ENCODE measurements at places on chromosomes 5 and 9.

DNA sequence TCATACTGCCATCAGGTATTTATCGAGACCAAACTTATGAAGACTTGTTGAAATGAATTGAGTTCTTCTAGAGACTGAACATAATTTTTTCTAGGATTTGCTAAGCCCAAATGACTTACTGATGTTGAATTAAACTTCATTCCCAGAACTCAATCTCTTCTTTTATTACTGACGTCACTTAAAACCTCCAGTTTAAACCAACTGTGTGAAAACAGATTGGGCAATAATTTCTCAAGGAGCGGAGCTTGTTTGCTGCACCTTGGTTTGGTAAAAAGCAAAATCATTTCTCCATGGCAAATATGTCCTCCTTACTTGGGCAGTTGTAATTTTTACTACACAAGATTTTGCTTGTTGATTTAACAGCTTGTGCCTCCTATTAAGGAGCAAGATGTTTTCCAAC, 37.4 kb downstream of the CFAP90 start:
- DNase-seq = no peak

GRCh38 chr5:24644761-24645160, at the start of gene CDH10:
Gene CDH10 (minus strand): TSS chr5:24644978. CDS start chr5:24593490, 51,488 bp downstream.
- DNase-seq = peak; percentile 72

- no peak for DNase-seq
These were observed 1627.7 kb upstream of the CDH9 start for GRCh38 chr5:28666110-28666509.

GRCh38 chr5:59501316-59501715, 392.2 kb downstream of the PDE4D start:
- DNase-seq = no peak

DNA sequence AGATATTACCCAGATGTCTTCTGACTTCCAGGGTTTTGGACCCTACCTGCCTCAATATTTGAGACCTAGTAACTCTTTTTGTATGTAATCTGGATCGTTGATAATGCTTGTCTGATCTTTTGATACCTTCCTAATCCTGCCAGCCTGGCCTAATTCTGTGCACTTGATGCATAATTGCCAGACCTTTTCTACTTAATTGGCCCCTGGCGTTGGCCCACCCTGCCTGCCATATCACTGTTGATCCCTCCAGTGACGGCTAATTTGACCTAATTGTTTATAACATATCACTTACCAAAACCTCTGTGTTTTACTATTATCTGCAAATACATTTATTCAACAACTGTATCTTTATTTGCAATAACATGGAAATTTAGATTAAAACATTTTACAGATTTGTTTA, 49.0 kb downstream of the SLC44A1 start:
- DNase-seq = no peak

DNA sequence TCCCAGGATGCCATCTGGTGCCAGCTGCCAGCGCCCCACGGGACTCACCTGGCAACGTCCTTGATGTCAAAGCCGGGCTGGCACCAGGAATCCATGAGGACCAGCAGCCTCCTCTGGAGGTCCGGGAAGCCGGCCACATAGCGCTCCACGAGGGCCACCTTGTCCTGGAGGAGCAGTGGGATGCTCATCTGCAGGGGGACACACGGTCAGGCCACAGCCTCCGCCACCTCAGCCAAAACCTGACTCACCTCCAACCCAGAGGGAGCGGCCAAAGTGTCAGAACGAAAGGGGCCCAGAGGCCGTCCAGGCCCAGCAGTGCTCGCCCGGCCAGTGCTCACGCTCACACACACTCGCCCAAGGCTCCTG, 56.5 kb downstream of the EXD3 start:
- DNase-seq = no peak

DNA sequence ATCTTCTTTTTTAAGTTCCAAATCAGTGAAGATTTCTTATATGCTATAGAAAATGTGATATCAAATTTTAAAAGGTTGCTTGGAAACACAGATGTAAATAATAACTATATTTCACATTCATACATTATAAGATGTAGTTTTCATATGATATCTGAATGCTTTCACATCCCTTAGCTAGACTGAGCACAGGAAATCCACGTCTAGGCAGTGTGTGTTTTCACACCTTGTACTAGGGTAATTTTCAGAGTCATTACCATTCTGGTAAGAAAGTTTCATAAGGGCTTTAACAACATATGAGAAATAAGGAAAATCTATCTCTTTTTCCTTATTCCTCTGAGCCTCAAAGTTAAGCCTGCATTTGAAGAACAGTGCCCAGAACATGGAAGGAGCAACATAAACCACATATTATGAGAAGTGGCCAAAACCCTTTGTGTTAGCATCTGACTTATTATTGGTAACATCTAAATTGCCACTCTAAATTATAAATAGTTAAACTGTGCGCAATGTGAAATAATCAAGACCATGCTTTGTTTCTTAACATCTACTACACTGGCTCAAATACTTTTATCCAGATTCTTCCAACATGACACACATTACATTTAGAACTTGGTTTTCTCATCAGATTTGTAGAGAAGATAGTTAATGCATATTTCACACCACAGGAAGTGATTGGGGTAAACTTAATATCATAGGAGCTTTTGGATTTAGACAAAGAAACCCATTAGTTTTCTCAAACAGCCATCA, 113.3 kb downstream of the PPP2R2B start:
- no peak for DNase-seq

DNA sequence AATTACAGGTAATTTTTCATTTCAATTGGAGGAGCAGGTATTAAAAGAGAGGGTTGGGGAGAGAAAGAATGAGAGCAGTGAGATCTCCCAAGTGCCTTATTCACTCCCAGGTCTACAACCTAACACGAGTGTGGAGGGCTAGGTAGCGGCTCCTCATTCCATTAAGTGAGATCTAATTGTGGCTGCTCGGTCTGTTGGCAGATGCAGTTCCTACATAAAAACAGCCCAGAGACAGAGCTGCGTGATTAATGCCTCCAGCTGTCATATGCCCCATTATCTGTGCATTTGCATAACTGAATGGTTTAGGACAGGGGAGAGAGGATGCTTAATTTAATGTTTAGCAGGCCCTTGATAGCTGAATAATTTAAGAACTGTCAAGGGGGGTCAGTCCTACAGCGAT, 100.5 kb downstream of the PSAT1 start:
- DNase-seq = no peak

DNA sequence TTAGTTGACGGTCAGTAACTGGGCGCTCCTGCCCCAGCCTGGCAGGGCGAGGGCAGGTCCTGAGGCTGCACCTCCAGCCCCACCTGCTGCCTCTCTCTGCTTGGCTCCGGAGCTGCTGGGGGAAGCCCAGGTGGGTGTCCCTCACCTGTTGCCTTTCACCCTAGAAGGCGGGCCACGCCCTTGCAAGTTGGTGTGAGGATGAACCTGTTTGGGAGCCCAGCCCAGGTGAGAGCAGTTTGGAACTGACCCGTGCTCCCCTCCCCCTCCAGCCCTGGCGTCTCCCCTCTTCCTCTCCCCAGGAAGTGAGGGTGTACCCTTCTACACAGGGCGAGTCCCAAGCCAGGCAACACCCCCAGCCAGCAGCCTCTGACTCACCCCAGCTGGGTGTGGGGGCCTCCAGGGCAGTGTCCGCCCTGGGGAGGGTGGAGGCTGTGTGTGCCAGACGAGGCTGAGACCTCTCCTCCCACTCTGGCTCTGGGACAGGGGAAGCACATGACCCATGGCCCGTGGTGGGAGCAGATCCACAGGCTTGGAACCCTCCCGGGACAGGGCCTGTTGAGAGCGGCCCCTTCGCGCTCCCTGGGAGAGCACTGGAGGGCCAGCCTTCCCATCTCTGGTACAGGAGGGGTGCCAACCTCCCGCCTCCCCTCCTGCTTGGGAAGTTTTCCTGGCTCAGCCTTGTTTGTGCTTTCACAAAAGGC, 10.4 kb downstream of the LRRC8A start:
- DNase-seq = no peak

DNA sequence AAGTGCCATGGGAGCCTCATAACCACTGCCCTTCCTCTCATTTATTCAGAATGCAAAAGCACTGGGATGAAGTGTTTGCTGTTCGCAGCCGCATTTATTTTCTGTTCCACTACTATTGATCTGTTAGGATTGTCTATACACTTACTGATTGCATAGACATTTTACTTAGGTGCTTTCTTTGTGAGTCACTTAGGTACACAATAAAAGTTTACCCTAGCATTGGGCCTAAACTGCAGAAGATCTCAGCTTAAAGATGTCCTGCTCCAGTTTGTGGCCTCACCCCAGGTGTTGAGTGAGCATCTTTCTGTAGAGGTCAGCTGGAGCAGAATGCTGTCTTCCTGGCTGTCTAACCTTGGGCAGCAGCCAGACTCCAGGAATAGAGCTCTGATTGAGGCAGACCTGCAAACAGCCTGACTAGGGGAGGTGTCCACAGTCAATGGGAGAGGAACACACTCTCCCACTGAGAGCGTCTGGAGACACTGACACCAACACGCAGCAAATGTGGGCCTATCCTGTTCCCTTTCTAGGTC, 54.0 kb downstream of the GPR21 start:
- no peak for DNase-seq

GRCh38 chr5:15008476-15008875, 136.9 kb upstream of the ANKH start:
- no peak for DNase-seq

DNA sequence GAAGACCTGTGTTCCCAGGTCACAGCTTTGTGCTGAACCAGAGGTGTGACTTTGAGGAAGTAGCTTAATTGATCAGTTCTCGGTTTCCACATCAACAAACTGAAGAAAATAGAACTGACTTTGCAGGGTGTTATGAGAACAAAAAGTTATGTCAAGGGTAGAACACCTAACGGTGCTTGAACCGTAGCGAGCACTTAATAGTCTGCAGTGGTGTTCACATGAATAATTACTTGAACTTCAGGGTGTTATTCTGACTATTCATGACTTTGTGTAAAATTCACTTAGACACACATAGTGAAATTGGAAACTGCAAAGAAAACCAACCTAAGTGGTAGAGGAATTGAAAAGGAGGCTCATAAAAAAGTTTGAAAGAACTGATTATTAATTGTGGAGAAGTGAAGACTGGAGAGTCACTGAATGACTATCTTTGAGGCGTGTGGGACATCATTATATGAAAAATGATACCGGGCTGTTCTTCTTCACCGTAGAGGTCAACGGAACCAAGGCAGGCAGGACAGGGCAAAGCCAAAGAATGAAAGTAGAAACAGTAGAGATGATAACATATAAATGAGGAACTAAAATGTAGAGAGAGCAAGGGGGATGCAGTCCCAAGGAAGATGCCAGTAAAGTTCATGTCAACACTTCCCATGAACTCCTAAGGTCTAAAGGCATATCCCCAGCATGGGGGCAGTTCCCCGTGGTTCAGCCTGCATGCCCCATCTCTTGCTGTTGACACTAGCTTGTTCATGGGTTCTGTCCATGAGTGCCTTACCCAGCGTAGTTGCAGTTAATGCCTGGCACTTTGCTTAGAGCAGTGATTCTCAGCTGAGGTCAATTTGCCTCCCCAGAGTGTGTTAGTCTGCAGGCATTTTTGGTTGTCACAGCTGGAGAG, 118.7 kb downstream of the ZNF462 start:
- no peak for DNase-seq

DNA sequence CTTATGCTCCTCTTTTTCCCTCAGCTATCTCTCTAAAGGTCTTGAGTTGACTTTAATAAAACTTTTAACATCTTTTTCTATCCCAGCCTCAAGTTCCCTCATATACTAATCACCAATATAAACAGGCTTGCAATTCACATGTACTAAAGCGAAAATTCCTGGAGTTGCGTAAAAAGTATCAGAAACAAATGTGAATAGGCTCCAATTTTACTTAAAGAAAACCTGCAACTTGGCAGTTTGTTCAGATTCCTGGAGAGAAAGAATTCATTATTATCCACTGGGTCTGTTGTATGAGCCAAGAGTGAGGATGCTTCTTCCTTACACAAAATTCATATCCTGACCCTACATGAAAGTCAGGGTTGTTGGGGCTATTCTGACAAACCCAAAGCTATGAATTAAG, 384.2 kb downstream of the DTWD2 start:
- no peak for DNase-seq

DNA sequence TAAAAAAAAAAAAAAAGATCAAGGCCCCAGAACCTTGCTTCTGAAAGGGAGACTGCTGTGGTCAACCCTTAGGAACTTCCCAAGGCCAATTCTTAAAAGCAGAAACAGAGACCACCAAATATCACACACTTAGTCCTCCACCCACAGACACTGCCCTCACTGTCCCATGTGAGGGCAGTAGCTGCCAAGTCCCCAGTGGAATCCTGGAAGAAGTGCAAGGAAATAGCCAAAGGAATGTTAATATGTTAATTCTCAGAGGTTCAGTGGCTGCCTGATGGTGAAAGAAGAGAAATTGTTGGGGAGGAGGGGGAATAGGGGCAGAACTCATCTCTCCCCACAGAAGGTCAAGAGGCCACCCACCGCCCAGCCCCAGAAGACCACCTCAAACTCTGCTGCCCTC, 23.1 kb downstream of the FSTL4 start:
- no peak for DNase-seq

Data from left renal pelvis (tissue), 4 donors.